Activated T-cell treated with anti-CD3 and anti-CD28 coated beads for 1 hour (primary cell): ENCODE measurements at places on chromosomes 3 and 15.

GRCh38 chr3:131236421-131236820 lies 145.2 kb upstream of the NUDT16 start:
- no peak for DNase-seq

DNA sequence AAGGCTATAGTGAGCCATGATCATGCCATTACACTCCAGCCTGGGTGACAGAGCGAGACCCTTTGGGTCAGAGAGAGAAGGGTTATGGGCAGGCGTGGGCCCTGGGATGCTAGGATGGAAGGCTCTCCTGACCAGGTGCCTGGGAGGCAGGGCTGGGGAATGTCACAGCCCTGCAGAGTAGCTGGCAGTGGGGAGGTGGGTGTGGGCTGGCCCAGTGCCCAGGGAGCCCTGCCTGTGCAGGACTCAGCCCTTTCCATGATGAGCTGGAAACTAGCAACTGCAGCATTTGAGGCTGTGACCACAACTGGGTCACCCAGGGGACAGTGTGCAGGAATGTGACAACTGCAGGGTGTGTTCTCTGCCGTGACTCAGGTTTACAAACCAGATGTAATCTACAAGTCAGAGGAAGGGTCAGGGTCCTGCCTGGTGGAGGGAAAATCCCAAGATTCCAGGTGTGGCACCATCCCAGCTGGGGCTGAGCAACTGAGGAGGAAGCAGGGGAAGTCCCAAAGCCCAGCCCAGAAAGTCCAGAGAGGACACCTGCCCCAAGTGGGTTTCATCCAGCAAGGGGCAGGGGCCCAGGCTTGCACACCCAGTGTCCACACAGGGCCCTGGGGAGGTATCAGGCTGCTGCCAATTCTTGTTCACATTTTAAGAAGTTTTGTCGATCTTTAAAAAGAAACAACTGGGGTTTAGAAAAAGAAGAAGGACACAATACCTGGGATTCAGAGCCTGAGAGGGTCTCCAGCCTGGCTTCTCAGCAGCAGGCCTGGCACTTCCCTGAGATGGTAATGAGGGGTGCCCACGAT lies 45.5 kb downstream of the SLC28A1 start:
- no peak for DNase-seq

GRCh38 chr3:147934451-147935180 lies 525.5 kb downstream of the ZIC1 start:
- no peak for DNase-seq

- no peak for DNase-seq
Observed at GRCh38 chr3:184357248-184358123, 3.9 kb downstream of the CLCN2 start.
